D721Med (cell line): ENCODE measurements at places on chromosomes 2 and 18.

DNA sequence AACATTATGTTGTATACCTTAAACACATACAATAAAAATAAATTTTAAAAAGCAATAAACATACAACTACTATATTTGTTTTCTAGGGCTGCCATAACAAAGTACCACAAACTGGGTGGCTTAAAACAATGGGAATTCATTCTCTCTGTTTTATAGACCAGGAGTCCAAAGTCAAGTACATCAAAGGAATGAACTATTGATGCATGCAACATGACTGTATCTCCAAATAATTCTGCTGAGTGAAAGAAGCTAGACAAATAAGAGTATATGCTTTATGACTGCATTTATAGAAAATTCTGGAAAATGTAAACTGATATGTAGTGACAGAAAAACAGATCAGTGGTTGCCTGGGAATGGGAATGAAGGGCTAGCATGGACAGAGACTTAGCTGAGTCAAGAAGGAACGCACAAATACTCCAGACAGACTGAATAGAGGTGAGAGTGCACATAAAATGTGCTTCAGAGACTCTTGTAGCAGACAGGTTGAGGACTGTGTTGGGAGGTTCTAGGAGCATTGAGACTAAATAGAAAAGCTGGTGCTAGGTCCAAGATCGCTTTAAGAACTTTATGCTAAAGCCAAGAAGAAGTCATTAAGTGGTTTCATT, 11.0 kb upstream of the PLA2R1 start:
- no peak for DNase-seq

- DNase-seq, result no peak
Observed at GRCh38 chr2:121830809-121831208, 75.4 kb downstream of the TSN start.

DNA sequence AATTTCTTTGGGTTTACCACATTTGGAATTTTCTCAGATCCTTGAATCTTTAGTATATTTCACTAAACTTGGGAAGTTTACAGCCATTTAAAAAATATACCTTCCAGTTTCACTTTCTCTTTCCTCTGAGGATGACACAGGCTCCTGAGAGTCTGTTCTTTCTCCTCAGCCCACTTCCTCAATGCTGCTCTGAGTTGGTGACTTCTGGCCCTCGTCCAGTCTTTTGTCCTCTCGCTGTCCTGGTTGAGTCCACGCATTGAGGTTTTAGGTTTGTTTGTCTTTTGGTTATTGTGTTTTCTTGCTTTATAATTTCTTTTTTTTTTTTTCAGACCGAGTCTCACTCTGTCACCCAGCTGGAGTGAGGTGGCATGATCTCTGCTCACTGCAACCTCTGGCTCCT, 40.7 kb upstream of the GALR1 start:
- no peak for DNase-seq

DNA sequence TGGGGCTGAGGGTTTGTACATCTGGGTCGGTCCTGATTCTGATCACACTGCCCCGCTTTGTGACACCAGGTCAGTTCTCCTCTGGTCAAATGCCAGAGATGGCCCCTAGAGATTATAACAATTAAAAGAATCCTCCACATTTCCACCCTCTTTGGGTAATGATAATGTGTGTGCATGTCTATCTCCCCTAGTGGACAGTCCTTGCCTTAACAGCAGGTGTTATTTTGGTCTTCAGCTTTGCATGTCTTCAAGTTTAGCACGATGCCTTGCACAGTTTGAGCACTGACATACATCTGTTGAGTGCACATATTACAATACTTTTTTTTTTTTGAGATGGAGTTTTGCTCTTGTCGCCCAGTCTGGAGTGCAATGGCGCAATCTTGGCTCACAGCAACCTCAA, 25.7 kb upstream of the COX7A2L start:
- DNase-seq, result no peak
